ENCODE measurements at places on chromosomes 12 and 14. TPM values are rescaled to one million over a fixed set of nuclear protein-coding genes. Genes with fewer than 3 reads are reported as not detected.

DNA sequence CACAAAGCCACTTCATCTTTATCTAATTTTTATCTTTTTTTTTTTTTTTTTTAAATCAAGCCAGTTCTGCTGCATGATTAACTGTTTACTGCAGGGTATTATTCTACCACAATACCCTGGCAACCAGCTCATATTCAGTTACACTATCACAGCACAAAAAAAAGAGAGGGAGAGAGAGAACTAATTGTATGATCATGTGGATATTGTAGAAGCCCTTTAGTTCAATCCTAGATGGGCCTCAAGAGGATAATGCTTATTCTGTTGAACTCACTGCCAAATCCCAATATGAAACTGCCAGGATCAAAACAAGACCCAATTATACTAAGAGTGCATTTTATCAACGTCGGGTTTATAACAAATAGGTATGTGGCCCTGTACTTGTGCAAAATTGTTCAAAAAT lies 51.5 kb downstream of the MED13L start:
- no peak for DNase-seq

Gene PLD4
- 0.19 TPM for total RNA-seq

Gene RDH16
- 0.08 TPM for total RNA-seq

GRCh38 chr14:31201111-31201510 lies 6.5 kb downstream of the HECTD1 start:
- no peak for DNase-seq

- peak; percentile 43 for DNase-seq
These were observed 103.1 kb downstream of the RFLNA start for GRCh38 chr12:124397807-124398577.

Gene PPFIBP1
- total RNA-seq, result 34.8 TPM

DNA sequence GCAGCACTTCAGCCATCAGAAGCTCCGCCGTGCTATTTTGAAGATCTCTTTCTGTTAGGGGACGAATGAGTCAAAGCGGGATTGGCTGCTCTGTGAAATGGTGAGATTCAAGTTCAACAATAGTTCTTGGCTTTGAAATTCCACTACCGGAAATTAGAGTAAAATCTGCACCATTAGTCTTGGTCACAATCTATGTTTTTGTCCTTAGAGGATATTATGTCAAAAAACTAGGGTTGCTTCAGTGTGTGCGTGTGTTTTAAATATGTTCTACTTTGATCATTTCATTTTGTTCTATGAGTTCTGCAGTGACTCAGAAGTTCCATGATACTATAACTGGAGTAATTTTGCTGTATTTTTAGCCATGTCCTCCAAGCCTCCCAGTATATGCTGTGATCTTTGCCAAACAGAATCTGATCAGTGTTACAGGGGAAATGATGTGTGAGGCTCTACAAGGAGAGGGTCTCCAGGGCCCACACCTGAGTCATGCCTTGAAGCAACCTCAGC lies 22.6 kb downstream of the GPHB5 start:
- no peak for DNase-seq

GRCh38 chr12:50562520-50563433 lies 58.0 kb downstream of the DIP2B start:
- no peak for DNase-seq

Gene NUMB
- total RNA-seq, result 34.6 TPM

GRCh38 chr12:123267991-123268843 lies 3.4 kb downstream of the CDK2AP1 start:
- DNase-seq, result no peak

GRCh38 chr12:97941686-97942354 lies 479.2 kb downstream of the RMST start:
- no peak for DNase-seq

DNA sequence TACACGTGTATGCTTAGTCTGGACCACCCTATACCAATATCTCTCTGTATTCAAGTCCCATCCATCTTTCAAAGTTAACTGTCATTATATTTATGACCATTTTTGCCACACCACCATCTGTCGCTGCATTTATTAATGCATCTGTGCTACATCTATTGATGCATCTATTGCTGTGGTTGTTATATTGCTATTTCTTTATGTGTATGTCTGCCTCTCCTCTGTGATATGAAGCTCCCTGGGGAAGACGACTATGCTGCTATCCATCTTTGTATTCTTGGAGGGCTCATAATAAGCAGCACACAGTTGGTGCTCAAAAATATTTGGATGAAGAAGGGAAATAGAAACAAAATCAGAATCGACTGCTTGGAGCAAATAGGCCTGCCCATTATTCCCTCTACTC lies 357.6 kb downstream of the RPS29 start:
- DNase-seq, result no peak

GRCh38 chr12:121017966-121018491 lies 1.7 kb upstream of the C12orf43 start:
- no peak for DNase-seq

- DNase-seq, result no peak
These were observed 183.8 kb upstream of the ATP2B1 start for GRCh38 chr12:89892436-89892835.

- DNase-seq, result no peak
These were observed 27.5 kb downstream of the KLRK1 start for GRCh38 chr12:10362325-10362724.

DNA sequence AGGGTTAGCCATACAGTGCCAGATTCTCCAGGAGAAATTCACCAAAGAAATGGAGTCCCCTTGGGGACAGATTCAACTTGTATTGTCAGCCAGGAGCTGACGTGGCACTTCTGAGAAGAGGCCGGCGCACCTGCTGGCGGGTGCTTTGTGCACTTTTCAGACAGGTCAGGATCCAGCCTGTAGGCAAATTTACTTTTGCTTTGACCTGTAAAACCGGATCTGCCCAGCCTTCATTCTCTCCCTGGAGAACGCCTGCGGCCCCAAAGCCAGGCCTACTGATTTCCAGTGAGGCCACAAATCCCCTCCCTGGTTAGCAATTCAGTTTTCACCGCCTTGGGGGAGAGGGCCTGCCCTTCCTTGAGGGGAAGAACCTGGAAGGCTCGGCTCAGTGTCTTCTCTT lies 17.4 kb downstream of the P2RX4 start:
- peak; percentile 86 for DNase-seq

DNA sequence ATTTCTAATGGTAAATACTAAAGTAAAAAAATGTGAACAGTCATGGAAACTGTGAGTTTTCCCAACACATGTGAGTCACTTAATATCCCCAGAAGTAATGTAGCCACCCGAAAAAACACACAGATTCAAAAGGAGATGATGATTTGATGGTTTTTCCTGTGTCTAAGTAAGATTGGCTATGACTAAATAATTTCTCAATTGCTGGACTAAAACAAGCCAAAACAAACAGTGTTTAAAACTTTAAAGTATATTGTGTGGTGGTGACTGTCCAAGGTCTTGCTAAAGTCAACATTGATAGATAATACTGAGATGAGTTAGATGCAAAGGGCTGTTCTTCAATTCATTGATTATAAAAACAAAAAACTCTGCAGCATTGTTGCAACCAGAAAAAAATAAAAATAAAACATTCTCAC lies 89.6 kb upstream of the SOX5 start:
- DNase-seq, result no peak

DNA sequence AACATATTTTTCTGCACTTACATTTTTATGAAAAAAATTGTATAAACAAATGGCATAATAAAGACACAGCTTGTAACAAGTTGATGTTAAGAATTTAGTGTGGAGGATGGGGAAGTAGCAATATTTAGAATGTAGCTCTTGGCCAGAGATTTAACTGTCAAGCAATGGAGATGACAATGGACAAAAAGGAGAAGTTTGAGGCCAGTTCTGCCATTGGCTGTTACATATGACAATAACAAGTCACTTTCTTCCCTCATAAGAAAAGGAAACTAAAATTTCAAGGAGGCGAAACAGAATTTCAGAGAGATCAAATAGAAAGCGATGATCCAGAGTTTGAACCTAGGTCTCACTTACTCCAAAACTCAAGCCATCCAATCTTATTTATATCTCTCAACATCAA lies 122.8 kb upstream of the CCDC175 start:
- DNase-seq, result no peak

GRCh38 chr12:124388679-124389137 lies 93.8 kb downstream of the RFLNA start:
- peak; percentile 87 for DNase-seq

GRCh38 chr12:6554168-6555017 lies 1.4 kb downstream of the IFFO1 start:
- DNase-seq, result peak; percentile 74

GRCh38 chr14:105484069-105484996 lies 2.4 kb upstream of the CRIP1 start:
- no peak for DNase-seq

GRCh38 chr12:31504625-31505222 lies 86.2 kb downstream of the DENND5B start:
- DNase-seq, result no peak

Gene PGF
- 1.5 TPM for total RNA-seq

GRCh38 chr14:89399157-89399556 lies 17.9 kb downstream of the FOXN3 start:
- DNase-seq, result no peak

- DNase-seq, result peak; percentile 46
These were observed 41.9 kb downstream of the CYP46A1 start for GRCh38 chr14:99725774-99726537.

Gene SERPINA10
- 0.28 TPM for total RNA-seq

DNA sequence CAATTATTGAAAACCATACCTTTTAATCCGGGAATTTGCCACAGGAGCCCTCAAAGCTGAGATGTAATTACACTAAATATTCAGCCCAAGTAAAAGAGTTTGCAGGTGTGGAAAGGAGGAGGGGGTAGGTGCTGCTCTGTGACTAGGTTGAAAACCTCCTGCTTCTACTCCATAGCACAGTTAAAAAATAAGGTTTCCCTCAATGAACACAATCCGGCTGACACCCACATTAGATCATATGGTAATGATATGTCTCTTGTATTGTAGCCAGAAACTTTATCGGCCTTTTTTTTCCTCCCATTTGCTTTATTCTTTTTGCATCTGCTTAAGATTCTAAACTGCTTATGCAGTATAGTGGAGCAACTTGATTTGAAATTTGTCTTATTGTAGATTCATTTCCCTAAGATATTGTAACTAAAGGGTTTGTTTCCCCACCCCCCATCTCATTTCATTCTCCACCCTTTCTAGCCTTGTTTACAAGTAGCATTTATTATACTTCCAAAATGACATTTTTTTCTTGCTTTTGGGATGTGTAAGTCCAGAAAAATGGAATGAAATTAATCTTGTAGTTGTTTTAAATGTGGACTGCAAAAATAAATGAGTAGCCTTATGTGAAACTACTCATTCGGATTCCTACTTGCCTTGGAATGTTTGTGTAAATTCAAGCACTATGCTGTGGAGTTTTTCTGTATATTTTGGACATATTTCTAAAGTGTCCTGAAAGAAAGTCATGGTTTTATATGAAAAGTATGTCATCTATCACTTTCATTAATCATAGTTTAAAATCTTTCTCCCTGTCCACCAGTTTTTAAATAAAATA lies at the start of gene DCN:
TSS of gene DCN (minus strand) at position 182 of the 820 bp plus-strand sequence. CDS start 4,265 bp downstream, outside the sequence.
- no peak for DNase-seq

DNA sequence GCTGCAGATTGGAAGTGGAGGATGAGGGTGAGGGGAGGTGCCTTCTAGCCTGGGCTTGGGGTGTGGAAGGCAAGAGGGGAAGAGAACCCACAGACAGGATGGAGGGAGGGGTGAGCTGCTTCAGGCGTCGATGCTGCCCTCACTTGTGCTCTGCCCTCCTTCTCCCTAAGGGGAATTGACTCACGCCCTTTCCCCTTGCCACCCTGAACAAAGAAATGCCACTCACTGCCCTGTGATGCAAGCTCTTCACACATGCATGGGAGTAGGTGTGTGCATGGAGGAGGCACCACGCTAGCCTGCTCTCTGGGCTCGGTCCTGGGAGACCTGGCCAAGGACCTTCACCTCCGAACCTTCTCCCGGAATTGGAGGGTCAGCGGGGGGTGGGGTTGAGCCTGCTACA lies 35.7 kb upstream of the PRMT8 start:
- DNase-seq, result no peak

Gene PPP1R36
- 3.4 TPM for total RNA-seq

GRCh38 chr14:89451229-89451628 lies 34.2 kb upstream of the FOXN3 start:
- no peak for DNase-seq

Gene FOXG1
- total RNA-seq, result not detected

- DNase-seq, result no peak
These were observed 9.2 kb upstream of the PYROXD1 start for GRCh38 chr12:21428241-21428640.

- no peak for DNase-seq
These were observed 9.8 kb downstream of the SLC38A1 start for GRCh38 chr12:46259071-46259470.

GRCh38 chr14:53748691-53749090 lies 207.9 kb downstream of the BMP4 start:
- DNase-seq, result no peak

GRCh38 chr12:113990250-113991223 lies 24.4 kb upstream of the RBM19 start:
- DNase-seq, result no peak

GRCh38 chr14:30362369-30363218 lies 196.4 kb upstream of the G2E3 start:
- DNase-seq, result no peak

Gene OR4E2
- total RNA-seq, result not detected

GRCh38 chr12:56248711-56249110 lies 9.5 kb downstream of the ANKRD52 start:
- DNase-seq, result no peak

DNA sequence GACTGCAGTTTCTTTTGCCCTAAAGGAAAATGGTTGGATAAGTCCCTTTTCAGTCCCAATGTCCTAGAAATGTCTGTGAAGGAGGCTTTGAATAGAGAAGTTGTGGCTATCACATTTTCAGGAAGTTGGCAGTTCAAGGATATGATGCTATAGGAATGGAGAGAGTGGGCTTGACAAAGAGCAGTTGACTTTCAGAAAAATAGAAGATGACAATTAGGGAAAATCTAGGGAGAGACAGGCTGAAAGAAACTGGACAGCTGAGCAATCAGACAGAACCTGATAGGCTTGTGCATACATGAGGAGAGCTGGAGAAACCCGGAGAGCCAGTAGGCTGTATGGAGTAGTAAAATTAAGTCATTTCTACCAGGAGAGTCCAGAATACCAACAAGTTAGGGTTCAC lies 50.5 kb downstream of the LMNTD1 start:
- DNase-seq, result no peak

Measured in pancreas (tissue), 10 donors.